WERI-Rb-1 (cell line): ENCODE measurements at places on chromosomes 7 and 10.

DNA sequence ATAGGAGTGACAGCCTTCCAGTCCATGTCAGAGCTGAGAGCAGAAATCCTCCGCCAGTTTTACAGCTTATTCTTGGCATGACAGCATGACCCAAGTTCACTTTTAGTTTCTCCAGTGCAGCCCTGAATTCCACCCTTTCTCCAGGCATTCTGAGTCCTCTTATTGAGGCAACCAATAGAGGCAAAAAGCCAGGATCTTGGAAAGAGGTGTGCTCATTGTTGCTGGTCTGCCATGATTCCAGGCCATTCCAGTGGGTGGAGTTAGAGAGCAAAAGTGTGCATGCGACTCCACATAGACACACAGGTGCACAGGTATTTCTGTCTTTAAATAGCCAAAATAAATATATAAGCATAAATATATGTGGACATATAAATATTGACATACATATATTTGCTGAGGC lies 224.7 kb upstream of the ADARB2 start:
- DNase-seq = no peak

DNA sequence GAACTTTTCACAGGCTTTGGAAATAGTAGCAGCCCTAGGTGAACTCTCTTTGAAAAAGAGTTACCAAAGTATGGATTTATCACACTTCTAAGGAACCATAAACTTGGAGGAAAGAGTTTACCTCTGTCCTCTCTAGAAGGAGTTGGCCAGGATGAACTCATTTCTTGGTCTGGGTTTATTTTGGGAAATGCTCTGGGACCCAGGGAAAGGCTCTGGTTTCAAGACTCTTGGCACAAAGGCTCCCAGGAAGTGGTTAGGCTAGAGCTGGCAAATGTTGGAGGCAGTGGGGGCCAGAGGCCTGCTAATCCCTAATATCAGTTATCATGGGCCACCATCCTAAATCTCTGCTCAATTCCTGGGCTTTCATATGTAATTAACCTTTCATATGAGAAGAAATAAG lies 36.3 kb upstream of the CDK6 start:
- no peak for DNase-seq

- no peak for DNase-seq
Observed at GRCh38 chr7:93407239-93407638, 167.3 kb downstream of the CALCR start.

- no peak for DNase-seq
Observed at GRCh38 chr7:106957766-106958165, 86.7 kb upstream of the PRKAR2B start.

DNA sequence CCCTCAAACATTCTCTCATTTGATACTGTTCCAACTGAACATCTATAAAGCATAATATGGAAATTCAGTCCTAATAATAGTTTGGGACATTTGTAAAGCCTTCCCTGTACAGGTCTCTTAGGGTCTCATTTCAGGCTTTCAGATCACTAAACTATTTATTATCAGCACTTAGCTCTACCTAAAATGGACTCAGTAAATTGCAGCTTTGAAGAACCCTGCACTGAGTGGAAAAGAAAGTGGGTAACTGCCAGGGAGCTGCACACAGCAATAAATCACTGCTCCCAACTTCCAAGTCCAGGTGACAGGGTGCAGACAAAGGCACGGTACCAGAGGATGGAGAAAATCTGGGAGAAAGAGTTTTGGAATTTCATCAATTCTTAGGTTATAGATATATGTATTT lies 164.9 kb upstream of the AOAH start:
- DNase-seq = no peak

- DNase-seq = no peak
Observed at GRCh38 chr10:60410970-60411369, 21.3 kb upstream of the ANK3 start.

GRCh38 chr10:75191821-75192568 lies 18.6 kb upstream of the VDAC2 start:
- no peak for DNase-seq

DNA sequence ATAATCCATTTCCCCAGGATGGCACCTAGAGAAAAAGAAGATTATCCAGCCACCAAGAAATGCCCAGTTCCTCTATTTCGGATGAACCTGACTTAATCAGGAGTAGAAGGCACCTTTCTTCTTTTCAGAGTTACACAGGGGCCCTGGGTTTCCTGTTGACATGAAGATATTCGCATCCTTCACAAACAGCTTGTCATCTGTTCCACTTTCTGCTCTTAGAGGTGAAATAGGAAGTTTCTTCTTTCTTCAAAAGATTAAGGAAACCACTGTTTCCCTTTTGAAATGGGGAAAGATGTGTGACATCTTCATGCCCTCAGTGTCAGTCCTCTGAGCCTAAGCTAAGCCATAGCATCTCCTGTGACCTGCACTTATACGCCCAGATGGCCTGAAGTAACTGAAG lies 39.1 kb upstream of the RAB18 start:
- DNase-seq = no peak

DNA sequence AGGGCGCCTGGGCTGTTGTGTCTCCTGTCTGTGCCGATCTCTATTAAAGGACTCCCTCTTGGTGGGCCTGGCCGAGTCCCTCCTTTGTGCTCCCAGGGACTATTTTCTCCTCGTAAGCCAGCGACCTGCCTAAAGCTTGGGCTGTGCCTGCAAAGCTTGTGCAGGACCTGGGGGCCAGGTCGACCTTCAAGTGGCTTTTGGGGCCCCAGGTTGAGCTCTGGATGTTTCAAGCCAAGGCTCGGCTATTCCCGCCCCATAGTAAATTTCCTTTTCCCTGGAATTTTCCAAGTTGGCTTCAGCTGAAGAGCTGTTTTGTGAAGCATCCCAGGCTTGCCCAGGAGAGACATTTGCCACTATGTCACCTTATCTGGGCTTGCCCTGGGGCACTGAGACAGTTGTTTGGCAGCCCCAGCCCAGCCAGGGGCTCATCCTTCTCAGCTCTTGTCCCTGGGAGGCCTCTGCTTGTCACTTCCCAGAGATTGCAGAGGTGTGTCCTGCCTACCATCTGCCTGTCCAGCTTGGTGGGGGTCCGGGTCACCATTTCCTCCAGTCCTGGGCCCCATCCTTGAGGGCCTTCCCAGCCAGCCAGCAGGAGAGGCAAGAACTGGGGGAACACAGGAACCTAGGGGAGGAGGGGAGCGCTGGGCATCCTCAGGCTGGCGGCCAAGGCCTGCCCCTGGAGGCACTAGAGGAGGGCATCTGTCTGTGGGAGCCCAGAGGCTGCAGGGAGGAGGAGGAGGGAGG lies 20.2 kb downstream of the ZMIZ2 start:
- DNase-seq = no peak

DNA sequence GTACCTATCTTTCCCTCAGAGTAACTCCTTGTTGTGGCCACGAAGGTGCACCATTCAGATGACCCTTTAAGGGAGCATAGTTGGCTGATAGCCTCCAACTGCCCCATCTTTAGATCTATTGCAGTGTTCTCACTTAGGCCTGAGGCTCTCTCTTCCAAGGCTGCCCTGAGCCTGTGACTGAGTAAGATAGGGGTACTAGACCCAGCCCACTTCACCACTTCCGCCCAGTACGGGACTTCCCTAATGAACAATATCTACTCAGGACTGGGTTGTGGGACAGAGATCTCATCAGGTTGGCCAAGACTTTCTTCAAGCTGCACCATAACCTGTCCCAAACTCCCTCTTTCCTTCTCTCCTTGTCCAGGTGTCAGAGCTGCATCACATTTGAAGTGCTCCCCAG lies 5.7 kb upstream of the GNAI1 start:
- DNase-seq = no peak

DNA sequence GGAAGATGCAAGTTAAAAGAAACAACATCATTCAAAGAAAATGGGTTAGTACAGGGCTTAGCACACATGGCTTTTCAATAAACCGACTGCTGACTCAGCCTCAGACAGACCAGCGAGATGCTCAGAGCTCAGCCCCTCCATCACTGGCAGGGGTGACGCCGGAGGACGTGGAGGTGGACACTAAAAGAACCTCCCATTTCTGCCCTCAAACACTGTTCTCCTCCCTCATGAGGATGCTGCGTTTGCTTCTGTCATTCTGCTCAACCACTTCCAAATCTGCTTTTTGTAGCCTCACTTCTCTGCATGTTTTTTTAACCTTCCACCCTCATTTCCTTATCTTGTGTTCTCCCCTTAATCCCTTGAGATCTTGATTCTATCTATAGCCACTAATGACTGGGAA lies 15.3 kb downstream of the DENND11 start:
- no peak for DNase-seq

DNA sequence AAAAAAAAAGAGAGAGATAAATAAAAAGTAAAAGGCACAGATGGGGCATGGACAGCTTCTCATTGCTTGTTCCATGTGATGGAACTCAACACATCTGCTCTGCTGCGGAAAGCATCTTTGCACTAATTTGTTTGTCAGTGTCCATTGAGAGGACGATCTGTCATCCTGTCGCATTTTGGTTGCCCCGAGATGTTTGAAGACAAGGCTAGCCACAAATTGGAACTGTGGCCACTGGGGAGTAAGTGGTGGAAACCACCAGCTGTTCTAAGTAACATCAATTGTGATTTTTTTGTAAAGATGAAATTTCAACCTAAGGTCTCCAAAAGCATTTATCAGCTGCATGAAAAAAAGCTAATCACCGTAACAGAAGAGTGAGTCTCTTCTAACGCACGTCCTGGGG lies 312.7 kb downstream of the ADARB2 start:
- no peak for DNase-seq

- no peak for DNase-seq
Observed at GRCh38 chr7:155277385-155277994, 20.2 kb upstream of the INSIG1 start.

DNA sequence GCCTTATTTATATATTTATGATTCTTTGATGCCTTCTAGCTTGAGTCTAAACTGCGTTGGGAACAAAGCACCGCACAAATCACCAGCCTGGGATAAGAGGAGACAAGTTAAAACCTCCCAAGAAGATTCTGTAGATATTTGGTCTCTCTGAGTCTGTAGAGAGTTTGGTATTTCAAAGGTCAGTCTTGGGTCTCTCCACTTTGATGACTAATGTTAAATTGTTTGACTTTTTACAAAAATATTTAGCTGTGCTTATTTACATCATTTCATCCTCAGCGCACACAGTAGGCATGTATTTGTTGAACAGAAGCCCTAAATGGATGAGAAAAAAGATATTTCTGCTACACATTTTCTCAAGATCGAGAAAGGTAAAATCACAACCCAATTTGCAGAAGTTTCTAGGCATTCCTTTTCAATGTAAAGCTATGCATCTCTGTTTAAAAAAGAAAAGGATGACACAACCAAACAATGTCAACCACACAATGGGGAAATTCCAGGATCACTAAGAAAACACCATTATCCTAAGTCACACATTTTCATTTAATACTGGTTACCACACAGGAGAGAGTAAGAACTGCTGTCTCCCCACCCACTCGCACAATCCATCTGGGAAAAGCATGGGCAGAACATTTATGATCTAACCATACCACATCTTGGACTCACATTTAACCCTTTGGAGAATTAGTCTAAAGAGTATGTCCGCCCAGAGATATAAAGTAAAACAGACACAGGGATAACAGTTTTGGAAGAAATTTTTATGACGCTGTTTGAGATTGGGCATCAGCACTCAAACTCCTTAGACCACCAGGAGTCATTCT lies 4.4 kb downstream of the CDK6 start:
- no peak for DNase-seq

- no peak for DNase-seq
Observed at GRCh38 chr10:125169279-125169678, 8.9 kb upstream of the CTBP2 start.

GRCh38 chr7:155919391-155920067 lies 107.3 kb upstream of the SHH start:
- no peak for DNase-seq

- DNase-seq = no peak
Observed at GRCh38 chr10:86230557-86231180, 135.9 kb downstream of the GRID1 start.

DNA sequence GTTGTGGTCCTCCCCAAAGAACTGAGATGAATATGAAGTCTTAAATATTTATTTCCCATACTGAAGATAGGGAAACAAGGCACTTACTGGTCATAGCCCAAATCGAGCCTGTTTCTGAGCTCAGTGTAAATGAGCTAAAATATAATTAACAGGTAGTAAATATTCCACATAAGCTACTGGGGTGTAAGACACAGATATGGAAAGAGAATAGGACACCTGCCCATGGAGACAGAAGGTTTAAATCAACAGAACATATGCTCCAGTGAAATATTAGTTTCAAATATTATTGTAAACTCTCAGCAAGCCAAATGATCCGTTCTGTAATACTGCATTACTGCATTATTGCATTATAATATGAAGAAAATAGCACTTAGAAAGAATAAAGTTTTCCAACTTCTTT lies 537.9 kb downstream of the ANKRD7 start:
- no peak for DNase-seq

GRCh38 chr7:83040484-83040883 lies 122.2 kb downstream of the PCLO start:
- DNase-seq = no peak
